ENCODE measurements at places on chromosomes 2 and 18.

GRCh38 chr2:33436083-33436482, 40.4 kb upstream of the RASGRP3 start:
- DNase-seq = no peak

- peak; percentile 54 for DNase-seq
These were observed 2.7 kb upstream of the WIPF1 start for GRCh38 chr2:174600349-174600748.

- DNase-seq = no peak
These were observed 1.7 kb upstream of the SCYGR2 start for GRCh38 chr2:227597036-227597435.

DNA sequence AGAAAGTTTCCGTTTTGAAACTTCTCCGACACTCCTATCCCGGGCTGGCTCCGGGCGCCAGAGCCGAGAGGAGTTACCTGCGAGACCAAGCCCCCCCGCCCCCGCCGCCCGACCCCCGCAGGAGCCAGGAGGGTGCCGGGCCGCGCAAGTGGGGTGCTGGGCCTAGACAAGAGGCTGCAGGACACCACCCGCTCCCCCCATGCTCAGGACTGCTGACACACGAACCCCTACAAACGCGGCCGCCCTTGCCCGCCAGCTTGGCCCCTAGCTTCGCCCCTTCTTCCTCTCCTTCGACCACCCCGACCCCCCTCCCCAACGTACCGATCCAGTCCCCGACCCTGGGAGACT, 497 bp downstream of the PLA2R1 start:
- DNase-seq = no peak

GRCh38 chr2:85706063-85706462, 11.9 kb downstream of the GNLY start:
- DNase-seq = no peak

Data from CD4-positive, alpha-beta memory T cell (primary cell).